Aorta (tissue), 5 donors: ENCODE measurements at places on chromosomes 3 and 15. TPM values are rescaled to one million over a fixed set of nuclear protein-coding genes. Genes with fewer than 3 reads are reported as not detected.

Gene RASL12
- polyA plus RNA-seq = 82.1 TPM

Gene P2RY12
- polyA plus RNA-seq = 5.1 TPM

Gene MRAS
- polyA plus RNA-seq = 22.8 TPM

Gene CCR2
- not detected for polyA plus RNA-seq

Gene STXBP5L
- not detected for polyA plus RNA-seq

Gene BFSP2
- not detected for polyA plus RNA-seq

Gene CD200R1
- polyA plus RNA-seq = 0.18 TPM

Gene SERINC4
- 0.88 TPM for polyA plus RNA-seq

Gene GOLGA8S
- polyA plus RNA-seq = 0.26 TPM

Gene PCSK6
- 1.6 TPM for polyA plus RNA-seq

- no peak for DNase-seq
These were observed 50.4 kb downstream of the CCR4 start for GRCh38 chr3:33001889-33002288.

DNA sequence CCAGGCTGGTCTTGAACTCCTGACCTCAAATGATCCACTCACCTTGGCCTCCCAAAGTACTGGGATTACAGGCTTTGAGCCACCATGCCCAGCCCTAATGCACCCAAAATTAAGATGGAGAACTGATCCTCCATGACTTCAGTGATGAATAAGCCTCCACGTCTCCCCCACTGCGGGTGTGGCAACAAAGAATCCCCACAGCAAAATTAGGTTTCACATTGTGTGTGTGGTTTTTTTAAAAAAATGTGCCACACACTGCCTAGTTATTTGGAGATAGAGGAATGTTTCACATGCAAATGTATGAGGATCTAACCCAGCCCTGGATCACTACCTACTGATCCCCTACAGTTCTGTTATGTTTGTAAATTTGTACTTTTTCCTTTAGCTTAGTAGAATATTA, 17.3 kb downstream of the HDAC11 start:
- peak; percentile 7 for DNase-seq

GRCh38 chr3:186519021-186519658, 25.0 kb downstream of the CRYGS start:
- no peak for DNase-seq

- DNase-seq = no peak
These were observed 24.1 kb upstream of the VEPH1 start for GRCh38 chr3:157527131-157527881.

DNA sequence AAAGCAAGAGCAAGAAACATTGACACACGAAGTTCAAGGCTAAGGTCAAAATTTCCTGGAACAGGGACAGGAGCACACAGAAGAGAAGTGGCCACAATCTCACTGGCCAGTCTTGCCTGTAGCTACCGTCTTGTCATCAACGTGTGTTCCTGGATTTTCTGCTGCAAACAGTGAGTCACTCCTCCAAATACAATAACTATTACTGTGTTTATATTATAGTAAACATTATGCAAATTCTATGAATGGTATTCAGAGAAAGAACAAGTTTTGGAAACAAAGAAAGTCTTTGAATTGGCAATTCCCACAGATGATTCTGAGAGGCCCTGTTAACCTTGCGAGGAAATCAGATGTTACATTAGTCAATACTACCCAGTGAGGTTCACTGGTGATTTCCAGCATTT, 220.5 kb downstream of the FAM43A start:
- DNase-seq = no peak

- no peak for DNase-seq
These were observed 44.8 kb upstream of the TLE3 start for GRCh38 chr15:70142322-70143191.

DNA sequence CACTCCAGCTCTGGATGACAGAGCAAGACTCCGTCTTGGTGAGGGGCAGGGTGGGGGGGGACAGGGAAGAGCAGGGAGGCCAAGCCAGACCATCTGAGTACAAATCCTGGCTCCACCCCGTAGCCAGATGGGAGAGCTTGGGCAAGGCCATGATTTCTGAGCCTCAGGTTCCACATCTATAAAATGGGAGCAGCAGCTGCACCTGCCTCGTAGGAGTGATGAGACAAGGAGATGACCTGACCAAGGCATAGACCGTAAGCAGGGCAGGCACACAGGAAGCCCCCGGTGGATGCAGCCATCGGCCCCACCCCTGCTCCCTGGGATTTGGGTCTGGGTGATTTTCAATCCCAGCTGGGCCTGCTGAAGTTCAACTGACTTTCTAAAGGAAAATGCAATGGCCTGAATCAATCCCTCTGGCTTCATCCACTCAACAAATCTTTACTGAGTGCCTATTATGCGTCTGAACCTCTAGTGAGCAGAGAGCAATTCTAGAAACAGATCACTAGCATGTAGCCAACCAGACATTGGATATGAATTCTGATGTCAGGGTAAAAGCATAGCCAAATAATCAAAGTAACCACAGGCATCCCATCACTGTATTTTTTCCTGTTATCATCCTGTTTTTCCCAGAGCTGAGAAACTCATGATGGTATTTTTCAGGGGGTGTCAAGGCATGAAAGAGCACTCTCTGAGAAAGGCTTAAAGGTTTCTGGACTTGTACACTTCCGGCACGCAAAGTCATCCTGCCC, 141.2 kb downstream of the NUP210 start:
- DNase-seq = peak; percentile 56

DNA sequence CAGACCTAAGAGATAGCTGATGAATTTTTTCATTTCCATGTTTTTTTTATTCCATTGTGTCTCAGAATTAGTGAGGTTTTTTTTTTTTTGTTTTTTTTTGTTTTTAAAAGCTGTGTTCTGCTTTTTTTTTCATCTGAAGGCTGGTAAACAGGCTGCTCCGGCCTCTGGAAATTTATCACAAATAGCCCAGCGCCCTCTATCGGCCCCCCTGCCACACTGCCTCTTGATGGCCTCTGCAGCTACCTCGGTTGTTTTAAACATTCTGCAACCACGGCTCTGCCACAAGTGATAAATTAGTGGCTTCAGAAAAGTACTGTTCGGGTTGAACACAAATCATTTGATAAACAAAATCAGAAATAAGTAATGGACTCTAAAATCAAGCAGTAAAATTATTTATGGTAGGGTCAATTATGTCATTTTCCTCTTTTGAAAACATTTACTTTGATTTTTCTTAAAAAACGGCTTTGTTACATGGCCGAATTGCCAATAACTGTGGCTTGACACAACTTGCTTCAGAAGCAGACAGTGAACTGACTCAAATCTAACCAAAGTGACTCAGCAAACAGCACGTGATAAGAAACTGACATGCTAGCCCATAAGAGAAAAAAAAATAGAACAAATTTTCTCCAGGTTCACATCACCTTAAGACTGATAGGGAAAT, 87.8 kb downstream of the RSL24D1 start:
- peak; percentile 83 for DNase-seq

DNA sequence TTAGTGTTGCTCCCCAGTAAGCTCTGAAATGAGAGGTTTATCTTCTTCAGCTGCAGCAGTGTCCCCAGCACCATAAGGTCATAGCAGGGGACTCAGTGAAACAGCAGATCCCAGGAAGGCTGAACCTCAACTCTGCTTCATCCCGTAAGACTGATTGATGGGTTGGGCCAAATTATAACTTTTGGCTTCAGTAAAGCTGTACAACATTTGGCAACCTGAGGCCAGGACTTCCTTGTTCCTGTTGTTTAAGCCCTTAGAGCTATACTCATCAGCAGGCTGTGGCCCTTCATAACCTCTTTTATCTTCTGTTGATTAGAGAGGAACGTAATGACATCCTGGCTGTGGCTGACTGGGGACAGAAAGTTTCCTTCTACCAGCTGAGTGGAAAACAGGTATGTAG, 29.0 kb downstream of the IFT122 start:
- DNase-seq = no peak

- DNase-seq = no peak
These were observed 24.3 kb upstream of the CP start for GRCh38 chr3:149245738-149246451.

DNA sequence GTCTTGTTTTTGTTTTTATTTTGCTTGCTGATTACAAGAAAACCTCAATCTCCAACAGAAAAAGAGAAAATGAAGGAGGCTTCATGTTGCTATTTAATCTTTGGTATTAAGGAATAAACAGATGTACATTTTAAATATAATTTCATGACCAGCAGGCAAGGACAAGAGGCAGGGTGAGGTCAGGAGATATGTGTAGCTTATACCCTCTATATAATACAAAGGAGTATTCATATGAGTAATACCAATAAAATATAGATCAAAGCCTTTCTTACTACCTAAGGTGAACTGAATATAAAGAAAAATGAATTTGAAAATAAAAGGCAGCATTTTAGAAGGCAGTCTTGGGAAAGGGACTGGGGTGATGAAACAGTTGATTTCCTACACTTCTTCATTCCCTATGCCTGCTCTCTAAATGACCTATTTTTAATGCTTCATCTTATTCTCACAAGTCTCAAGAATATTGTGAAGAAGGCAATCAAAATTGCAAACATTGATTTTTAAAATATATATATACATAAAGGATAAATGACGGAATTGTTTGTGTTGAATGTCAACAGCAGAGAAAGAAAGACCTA, 8.6 kb upstream of the CBLB start:
- no peak for DNase-seq

GRCh38 chr15:89346516-89347231, 12.1 kb upstream of the POLG start:
- DNase-seq = peak; percentile 26

DNA sequence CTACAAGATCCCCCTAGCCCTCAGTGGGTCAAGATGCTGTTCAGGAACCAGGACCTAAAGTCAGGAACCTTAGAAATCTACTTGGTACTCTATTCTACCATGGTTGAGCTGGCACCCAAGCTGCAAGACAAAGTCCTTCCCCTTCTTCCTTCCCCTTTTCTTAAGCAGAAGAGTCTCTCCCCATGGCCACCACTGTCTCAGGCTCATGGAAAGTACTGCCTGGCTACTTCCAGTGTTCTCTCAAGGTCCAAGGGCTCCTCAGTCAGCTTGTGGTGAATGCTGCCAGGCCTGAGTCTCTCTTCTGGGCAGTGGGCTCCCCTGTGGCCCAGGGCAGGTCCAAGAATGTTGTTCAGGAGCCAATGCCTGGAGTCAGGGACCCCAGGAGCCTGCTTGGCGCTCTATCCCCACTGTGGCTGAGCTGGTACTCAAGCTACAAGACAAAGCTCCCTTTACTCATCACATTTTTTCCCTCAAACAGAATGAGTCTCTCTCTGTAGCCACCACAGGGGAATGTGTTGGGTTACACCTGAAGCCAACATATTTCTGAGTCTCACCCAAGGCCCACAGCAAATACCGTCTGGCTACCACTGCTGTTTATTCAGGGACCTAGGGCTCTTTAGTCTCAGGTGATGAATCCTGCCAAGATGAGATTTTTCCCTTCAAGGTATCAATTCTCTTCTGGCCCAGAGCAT, 18.1 kb upstream of the SLC27A2 start:
- no peak for DNase-seq

- DNase-seq = no peak
These were observed 8.4 kb downstream of the BOC start for GRCh38 chr3:113219605-113220300.

- no peak for DNase-seq
These were observed 27.6 kb downstream of the RUBCN start for GRCh38 chr3:197709135-197709534.

- peak; percentile 71 for DNase-seq
These were observed 1.4 kb upstream of the ROBO2 start for GRCh38 chr3:77038468-77038929.

DNA sequence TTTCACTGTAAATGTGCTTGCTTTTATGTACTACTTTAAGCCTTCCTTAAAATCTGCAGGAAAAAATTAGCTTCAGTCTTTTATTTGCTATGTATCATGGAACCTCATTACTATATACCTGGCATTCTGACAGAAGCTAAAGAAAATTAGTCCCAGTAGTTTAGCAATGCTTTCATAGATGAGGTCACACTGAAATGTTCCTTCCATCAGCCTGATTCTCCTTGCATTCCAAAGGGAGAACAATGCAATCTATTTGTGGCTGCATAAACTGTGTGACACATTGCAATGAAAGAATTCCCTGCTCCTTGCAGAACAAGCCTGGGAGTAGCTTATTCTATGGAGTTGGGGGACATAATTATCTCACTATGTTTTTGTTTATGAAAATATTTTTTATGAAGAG, 691.5 kb upstream of the ARPP21 start:
- no peak for DNase-seq

DNA sequence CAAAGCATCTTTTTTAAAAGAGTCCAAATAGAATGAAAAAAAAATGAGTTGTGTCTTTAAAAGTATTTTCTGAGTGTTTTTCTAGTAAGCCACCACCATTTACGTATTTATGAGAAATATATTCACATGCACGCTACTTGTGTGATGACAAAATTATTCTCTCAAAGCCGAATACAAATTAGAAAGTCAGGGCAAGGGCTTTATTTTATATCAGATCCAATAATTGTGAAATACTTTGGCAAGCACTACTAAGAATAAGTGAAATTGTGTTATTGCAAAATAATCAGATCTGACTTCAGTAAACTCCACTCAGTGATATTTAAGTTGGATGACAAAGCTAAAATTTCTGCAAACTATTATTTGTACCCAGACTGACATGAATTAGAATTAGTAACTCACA, 589.3 kb upstream of the KCNMB2 start:
- no peak for DNase-seq

- no peak for DNase-seq
These were observed 884.7 kb downstream of the NAALADL2 start for GRCh38 chr3:175743733-175744400.

DNA sequence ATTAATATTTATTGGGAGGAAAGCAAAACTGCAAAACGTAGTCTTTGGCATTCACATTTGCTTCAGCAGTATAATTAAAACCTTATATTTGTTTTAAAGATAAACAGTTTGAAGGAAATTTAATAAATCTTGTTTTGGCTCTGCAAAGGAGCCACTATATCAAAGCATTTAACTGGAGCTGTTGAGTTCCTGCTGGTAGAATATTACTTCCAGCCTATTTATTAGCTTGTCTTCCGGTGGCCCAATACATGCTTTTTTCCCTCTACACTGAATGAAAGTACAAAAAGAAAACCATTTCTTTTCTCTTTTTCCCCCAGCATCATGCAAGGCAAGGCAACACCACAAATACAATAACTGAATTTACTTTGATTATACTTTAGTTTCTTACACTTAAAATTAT, 26.3 kb downstream of the SPTSSB start:
- DNase-seq = no peak

DNA sequence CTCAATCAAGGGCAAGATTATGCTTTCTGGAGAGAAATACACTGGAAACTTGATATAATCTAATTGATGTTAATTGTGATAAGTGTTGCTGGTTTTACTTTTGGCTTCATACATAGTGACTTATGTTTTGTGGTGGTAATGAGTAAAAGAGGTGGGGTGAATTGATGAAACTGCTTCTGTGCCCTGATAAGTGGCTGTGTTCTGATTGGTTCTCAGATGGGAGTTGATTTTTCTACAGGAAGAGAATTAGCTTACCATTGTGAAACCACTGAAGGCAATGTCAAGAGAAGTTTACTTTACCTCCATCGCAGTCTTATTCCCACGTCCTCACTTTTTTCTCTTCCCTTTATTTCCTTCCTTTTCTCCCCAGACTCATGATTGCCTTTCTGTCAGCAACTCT, 23.8 kb downstream of the TMEM45A start:
- DNase-seq = no peak

DNA sequence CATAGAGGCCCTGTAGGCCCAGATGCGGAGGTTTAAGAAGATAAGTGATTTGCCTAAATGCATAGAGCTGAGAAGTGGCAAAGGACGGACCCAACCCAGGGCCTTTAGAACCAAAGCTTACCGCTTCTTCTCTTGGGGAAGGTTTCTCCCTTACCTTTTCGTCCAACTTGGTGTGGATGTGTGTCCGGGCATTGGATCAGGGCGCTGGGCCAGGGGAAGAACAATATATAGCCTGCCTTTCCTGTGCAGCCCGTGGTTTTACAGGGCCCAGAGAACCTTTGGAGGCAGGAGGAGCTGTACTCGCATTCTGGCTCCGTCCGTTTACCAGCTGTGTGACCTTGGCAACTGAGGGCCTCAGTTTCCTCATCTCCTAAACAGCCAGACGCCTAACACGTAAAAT, 686 bp upstream of the P3H2 start:
- DNase-seq = no peak
